Activated T-helper 1 cell treated with Interleukin-2 at 50 U/mL for 16 hours (primary cell): ENCODE measurements at places on chromosomes 11 and 22.

DNA sequence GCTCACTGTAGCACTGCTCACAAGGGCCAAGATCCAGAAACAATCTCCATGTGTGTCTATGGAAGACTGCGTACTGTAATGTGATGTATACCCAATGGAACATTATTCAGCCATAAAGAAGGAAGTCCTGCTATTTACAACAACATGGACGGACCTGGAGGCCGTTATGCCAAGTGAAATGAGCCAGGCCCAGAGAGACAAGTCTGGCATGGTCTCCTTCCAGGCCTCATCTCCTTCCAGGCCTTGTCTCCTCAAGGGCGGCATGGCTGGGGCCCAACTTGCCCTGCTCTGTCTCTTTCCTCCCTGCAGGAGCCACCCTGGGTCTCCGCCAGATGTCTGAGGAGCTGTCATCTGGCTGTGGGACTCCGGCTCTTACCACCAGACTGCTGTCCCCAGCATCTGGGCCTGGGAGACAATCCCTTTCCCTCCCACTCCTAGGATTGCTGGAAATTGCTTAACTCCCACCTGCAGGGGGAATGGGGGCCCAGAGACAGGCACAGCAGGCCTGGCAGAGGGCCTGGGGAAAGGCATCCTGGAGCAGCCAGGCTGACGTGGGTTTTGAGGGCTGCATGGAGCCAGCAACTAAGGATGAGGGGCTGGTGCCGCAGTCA lies 1326.6 kb downstream of the TBC1D22A start:
- no peak for DNase-seq

DNA sequence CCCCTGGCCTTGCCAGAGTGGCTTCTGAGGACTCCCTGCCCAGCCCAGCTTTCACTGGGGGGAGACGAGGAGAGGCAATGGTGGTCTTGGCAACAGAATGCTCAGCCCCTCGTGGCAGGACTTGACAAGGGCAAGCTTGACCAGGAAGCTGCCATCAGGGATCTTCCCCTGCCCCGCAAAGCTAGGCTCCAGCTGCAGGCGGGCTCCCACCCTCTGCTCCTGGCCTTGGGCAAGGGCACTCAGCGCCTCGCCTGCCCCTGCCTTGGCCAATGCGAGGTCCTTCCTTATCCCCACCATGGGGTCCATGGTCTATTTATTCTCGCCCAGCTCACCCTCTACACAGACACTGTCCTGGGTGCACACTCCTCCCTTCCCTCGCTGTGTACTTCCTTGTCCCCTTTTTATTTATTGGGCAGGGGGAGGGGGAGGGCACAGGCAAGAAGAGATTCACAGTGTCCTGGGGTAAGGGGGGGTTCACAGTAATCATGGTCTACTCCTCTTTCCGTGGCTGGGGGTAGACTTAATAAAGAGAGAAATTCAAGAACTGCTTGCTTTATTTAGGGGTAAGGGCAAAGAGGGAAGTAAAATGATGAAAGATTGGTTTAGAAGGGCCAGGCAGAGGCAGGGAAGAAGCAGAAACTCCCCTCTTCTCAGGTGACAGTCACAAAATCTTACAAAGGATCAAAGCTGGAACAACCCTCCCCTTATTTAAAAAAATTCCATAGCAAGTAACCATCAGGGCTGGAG lies 1.6 kb downstream of the GPHA2 start:
- no peak for DNase-seq

GRCh38 chr11:100994966-100995365 lies 134.6 kb downstream of the PGR start:
- no peak for DNase-seq

DNA sequence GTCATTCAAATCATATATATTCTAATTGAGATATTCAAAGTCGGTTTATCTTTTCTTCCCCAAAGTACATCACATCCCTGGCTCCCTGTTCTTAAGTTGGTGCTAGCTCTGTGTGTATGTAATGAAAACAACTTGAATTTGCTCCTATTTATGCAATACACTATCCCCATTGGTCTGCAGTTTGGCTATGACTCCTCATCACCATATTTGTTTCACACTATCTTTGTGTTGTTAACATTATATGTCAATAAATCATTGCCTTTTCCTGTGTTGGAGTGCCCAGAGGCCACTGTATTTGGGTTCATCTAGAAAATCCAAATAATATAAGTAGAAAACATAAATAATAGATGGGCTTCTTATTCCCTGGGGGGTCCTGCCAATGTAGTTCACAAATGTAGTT lies 306.6 kb upstream of the TENM4 start:
- DNase-seq = no peak

GRCh38 chr11:75536786-75537641 lies 11.3 kb upstream of the GDPD5 start:
- no peak for DNase-seq

DNA sequence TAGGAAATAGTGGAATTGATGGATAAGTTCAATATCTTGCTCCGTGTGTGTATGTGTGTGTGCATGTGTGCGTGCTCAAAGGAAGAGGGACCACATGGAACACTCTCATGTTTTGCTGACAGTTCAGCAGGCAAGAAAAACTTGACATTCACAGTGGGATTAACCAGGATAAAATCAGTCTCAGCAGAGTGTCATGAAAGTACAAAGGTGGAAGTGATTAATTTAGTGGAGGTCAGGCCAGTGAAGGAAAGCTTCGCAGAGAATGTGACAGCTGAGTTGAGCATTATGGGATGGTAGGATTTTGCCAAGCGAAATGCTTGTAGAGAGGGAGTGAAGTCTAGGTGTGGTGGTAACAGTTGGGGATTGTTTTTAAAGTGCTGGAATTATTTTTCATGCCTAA lies 15.7 kb upstream of the FBXO3 start:
- DNase-seq = no peak

- DNase-seq = no peak
Observed at GRCh38 chr22:46587061-46587460, 33.1 kb upstream of the GRAMD4 start.

DNA sequence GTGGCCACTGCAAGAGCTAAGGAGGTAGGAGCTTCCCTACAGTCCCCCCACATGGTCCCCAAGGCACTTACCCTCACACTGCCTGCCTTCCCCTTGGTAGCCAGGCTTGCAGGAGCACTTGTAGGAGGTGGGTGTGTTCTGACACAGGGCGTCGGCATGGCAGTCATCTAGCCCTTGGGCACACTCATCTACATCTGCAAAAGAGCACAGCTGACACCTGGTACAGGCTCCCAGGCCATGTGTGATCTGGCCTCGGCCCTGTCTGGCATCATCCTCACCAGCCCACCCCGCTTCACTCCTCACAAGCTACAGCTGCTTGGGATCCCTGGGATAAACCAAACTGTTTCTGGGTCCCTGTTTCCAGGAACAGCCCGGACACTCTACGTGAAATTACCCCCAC lies 1.8 kb downstream of the SCUBE2 start:
- no peak for DNase-seq

- DNase-seq = no peak
Observed at GRCh38 chr11:13800901-13801300, 132.4 kb downstream of the FAR1 start.

GRCh38 chr11:30753994-30754393 lies 167.8 kb upstream of the MPPED2 start:
- DNase-seq = no peak

- no peak for DNase-seq
Observed at GRCh38 chr11:75920848-75921247, 105.8 kb downstream of the UVRAG start.

DNA sequence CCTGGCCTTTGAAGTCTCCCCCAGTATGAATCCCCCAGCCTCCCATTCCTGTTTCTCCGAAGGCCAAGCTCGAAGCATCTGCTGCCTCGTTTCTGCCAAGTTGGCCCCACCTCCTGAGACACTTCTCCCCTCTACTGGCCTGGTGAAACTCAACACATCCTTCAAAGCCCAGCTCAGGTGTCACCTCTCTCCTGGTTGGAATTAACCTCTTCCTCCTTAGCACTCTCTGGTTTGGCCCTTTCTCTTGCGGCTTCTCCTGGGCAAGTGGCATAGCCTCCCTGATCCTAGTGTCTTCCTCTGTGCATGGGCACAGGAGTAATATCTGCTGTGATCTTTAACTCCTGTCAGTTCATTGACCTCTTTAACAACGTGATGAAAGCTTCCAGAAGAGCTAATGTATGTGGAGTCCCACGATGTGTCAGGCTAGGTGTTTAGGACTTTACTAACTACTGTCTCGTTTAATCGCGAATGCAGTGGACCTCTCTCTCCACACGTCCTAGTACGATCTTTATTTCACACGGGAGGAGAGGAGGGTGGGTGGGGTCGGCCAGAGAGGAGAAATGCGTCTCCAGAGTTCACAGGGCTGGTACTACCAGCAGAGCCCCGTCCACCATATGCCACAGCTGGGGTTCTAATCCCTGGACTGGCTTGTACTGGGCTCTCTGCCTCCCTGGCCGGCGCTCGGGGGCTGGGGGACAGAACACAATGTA lies 826 bp upstream of the PTPRJ start:
- DNase-seq = no peak

DNA sequence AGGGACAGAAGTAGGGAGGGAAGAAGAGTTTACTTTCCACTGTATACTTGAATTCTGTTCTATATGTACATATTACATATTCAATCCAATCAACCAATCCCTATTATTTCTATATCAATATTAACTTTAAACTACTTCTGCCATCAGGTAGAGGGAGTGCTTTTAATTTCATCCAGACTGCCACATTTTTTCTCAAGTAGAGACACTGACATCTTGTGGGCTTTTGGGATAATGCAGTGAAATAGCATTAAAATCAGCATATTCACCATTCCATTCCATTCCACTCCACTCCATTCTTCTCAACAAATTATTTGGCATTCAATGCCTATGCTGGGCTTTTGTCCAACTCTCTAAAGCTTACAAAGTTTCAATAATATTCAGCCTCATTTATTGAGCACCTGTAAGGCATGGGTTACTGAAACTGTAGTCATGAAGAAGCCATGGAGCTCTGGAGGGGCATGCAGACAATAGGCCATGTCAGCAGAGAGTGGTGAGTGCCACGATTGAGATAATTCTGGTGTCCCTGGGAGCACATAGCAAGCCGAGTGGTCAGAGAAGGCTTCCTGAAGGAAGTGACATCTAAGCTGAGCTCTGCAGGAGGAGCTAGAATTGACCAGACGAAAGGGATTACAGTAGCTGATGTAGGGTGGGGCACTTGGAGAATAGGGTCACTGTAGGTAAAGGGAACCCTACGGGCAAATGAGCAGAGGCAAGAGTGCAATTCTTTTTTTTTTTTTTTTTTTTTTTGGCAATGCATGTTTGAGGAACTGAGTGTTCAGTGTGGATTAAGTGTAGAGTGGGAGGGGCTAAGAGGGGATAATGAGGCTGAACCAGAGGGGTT lies 12.8 kb upstream of the CLPB start:
- DNase-seq = no peak

DNA sequence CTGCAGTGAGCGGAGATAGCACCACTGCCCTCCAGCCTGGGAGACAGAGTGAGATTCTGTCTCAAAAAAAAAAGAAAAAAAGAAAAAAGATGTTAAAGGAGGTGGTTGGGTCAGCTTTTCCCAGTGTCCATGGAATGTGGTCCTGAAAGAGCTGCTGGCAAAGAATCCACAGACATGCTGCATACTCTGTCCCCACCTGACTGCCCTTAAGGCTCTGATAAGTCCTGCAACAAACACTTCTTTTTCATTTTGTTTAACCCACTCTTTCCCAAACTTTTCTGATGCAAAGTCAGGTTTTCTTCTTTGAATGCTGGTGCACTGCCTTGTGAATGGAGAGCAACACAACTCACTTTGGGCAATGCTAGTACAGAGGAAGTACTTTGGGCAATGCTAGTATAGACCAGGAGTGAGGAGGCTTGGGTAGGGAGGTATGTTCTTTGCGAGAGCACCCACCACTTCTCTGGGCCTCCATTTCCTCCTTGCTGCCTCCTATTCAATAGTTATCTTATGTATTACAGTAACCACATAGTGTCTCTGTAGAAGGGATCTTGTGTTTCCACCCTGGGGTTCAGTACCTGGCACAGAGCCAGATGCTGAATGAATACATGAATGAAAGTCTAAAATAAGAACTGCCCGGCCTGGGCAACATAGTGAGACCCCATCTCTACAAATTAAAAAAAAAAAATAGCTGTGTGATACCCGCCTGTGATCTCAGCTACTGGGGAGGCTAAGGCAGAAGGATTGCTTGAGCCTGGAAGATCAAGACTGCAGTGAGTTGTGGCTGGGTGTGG lies 18.9 kb downstream of the LIF start:
- no peak for DNase-seq

DNA sequence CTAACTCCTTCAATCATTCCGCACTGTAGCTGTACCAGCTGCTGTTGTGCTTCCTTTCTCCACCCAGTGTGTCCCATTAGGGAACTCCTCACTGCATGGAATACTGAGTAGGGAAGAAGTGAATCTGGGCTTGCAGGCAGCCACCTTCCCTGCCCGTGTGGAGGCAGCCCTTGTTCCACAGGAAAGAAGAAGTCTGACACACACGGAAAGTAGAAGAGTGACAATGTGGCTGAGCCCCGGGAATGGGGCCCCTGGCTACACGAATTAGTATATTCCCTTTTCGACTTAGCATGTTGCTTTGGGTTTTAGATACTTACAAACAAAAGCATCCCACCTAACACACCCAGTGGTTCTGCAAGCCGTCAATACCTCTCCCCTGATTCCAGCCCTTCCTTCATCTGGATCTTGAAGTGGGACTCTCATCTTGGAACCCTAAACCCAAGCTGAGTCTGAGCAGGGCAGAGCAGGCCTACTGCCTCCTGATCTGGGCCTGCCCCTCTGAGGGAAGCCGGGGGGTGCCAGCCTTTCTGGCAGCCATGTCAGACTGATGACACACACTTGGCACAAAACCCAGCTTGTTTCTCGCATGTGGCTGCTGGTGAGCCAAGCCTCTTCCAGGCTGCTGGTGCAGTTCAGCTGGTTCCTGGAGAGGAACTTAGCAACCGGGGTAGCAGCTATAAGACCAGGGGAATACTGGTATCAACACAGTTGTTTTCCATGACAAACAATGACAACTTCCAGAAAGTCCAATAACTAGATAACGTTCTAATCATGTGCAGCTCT lies 71.6 kb downstream of the C11orf58 start:
- no peak for DNase-seq

- no peak for DNase-seq
Observed at GRCh38 chr11:9716275-9717039, 52.6 kb downstream of the SWAP70 start.

DNA sequence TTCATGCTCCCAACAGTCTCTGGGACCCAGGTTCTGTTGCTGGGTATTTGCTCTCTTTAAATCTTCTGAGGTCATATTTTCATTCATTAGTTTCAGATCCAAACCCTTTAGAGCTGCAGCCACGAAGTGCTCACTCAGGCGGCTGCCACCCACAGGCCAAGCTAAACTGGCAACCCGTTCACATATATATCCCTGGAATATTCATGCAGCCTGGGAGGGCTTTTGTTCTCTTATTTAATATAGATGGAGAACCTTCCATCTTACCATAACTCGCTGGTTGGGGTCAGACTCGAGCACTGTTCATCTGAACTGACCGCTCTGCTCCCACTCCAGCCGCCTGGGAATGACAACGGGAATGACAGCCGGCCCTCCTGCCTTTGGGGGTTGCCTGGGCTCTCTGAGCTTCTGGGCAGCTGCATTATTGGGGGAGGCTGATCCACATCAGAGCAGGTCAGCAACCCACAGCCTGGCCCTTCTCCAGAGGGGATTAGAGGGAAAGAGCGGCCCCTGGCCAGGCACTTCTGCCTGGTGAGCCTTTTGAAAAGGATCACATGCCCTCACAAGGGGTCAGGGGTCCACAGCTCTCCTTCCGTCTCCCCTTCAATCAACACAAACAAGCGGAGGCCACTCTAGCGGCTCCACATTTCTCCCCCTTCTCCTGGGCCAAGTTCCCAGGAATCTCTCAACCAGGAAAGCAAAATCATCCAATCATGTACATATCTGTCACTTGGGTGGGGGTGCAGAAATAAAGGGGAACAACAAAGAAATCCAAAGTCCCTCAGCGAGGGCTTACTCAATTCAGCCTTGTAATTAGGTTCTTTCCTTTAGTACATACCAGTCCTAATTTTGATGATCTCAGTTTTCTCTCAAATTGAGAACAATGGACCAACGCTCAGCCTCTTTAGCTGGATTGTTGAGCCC lies 11.8 kb downstream of the TMEM184B start:
- DNase-seq = no peak
